Stimulated activated CD4-positive, alpha-beta T cell treated with anti-CD3 and anti-CD28 coated beads, Interleukin-1b, Interleukin-23, amount 100 ng/mL, for 48 hours (primary cell): ENCODE measurements at places on chromosomes 1 and 21.

DNA sequence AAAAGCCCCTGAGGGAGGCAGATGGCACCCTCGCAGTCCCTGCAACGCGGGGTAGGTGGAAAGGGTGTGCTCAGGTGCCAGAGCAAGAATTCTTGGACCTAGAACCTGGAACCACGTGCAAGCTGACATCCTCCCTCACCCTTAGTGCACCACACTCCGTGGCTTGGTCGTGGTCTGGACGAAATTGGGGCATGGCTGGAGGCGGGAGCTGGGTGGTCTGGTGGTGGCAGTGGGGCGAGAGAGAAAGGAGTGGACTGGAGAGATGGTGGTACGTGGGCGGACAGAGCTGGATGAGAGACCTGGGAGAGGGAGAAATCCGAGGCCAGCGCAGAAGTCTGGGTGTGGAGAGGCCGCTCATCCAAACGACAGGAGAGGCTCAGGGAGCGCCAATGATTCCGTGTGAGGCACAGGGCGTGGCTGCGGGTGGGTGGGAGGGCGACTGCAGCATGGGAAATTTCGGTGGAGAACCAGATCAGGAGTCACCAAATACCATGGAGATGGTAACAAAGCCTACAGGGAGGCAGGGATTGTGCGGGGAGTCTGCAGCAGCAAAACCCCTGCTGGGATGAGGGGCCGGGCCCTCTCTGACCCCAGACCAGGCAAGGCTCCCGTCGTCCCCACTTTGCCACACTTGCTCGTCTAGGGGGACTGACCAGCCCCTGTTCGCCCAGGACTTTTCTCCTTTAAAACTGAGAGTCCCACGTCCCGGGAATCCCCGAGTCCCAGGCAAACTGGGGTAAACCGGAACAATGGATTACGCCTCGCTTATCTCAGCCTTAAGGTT lies 31.9 kb downstream of the CDCP2 start:
- no peak for DNase-seq

DNA sequence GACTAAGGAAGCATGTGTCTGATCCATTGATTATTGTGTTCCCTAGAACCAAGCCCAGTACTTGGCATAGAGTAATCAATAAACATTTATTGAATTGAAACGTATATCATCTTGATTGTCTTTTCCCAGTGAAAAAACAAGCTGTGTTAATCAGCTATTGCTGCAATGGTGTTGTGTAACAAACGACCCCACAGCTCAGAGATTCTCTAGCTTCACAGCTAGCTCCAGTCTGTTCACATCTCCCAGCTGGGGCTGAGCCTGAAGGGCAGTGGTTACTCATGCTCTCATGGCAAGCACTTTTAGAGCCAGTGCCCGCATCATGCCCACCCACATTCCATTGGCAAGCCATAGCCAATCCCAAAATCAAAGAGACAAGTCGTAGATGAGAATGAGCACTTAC lies 237.4 kb upstream of the RAB4A start:
- DNase-seq, result no peak

GRCh38 chr1:246459221-246459620 lies 47.9 kb downstream of the SMYD3 start:
- no peak for DNase-seq

DNA sequence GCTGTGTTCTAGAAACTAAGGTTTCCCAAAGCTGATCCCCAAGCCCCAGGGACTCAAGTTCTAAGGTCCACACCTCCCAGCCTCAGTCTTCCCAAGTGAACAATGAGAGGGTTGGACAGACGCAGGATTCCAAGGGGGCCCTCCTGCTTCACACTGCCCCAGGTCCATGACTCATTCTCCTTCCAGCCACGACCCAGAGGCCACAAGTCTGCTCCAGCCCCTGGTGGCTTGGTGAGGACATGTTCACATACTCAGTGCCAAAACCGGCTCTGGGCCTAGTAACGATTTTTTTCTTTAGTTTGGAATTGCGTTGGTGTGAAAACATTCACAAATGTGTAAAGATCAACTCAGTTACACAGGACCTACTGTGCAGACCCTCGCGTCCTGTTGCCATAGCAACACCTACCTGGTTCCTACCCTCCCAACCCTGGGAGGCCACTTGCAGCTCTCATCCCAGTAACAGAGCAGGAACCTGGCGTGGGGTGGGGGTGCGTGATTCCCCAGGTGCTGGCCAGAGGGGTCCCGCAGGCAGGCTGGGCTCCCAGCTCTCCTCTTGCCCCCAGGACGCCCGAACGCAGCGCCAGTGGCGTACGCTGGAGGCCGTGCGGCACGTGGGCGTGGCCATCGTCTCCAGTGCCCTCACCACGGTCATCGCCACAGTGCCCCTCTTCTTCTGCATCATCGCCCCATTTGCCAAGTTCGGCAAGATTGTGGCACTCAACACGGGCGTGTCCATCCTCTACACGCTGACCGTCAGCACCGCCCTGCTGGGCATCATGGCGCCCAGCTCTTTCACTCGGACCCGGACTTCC lies 57.0 kb downstream of the DISP3 start:
- DNase-seq, result no peak

DNA sequence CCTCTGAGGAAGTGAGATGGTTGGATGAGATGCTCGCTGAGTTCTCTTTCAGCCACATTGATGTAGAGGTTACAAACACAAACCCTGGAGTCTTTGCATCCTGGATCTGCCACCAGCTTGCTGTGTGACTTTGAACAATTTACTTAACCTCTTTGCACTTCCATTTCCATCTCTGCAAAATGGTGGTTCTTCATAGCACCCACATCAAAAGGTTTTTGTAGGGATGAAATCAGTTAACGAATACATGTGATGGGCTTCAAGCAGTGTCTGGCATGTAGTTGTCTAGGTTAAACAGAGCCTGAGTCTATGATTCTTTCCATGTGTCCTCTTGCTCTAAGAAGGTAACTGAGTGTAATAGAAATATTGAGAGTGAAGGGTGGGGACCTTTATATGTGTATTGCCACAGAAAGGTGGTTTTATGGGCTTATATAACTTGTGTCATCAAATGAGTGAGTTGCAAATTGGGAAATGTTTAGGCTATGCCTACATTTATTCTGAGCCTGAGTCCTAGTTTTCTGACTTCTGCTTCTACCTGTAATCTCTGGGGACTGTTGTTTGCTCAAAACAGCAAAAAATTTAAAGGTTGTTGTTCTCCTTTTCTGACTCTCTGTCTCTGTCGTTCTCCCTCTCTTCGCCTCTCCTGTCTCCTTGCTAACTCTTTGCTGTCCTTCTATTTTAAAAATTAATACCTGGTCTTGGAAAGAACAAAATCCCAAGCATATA lies 27.3 kb upstream of the LRRN2 start:
- DNase-seq, result no peak

GRCh38 chr1:84330125-84330984 lies 28.8 kb downstream of the SAMD13 start:
- no peak for DNase-seq

DNA sequence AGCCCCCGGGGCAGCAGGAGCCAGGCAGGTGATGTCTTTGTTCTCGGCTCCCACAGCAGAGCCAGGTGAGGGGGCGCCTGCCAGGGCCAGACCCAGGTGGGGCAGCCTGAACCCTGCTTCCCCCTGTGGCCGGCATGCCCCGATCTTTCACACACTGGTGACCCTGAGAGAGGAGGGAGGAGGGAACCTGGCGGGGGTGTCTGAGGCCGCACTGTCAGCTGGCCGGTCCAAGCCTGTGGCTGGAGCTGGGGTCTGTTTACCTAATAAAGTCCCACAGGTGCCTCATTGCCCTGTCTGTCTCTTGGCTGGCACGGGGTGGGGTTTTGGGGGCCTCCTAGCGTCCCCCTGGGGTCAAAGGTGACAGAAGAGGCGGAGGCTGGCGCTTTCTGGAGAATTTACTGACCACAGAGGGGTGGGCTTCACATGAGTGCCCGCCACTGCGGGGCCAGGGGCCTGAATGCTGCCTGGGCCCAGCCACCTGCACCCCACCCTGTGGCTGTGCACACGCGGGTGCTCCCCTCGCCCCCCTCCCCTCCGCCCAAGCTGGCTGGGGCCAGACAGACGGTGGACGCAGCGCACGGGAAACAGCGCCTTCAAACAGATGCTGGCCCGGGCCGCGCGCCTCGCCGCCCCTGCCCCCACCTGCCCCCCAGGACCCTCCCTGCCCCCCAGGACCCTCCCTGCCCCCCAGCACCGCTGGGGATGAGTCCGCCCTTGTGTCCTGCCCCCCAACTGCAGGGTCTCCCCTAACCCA lies 5.8 kb downstream of the TMEM240 start:
- no peak for DNase-seq

DNA sequence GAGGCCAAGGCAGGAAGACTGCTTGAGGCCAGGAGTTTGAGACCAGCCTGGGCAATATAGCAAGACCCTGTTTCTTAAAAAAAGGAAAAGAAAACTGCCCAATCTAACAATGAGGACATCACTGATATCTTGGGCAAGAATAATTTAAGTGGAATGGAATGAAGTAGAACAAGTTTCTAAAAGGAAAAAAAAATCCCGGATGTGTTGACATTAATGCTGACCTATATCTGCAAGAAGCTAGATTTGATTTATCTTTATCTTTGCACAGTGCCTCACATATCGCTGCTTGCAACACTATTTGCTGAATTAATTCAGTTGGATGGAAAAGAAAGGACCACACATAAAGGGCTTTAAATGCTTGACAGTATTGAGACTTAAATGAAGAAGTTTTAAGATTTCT lies 27.8 kb downstream of the DIPK1A start:
- no peak for DNase-seq

DNA sequence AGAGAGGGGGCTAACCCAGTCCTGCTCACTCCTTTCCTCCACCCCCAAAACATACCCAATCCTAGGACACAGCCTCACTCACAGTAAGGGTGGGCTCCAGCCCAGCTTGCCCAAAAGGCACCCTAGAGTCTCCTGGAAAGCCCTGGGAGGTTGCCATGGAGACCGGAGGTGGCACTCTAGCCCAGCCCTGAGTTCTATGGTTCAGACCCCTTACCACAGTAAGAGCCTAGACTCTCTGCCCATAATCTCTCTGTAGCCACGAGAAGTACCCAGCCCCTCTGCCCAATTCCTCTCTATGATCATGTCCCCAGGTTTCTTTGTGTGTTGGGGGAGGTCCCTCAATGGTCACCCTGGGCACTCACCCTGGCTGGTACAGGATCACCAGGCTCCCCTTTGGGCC lies 14.4 kb downstream of the COL16A1 start:
- no peak for DNase-seq

DNA sequence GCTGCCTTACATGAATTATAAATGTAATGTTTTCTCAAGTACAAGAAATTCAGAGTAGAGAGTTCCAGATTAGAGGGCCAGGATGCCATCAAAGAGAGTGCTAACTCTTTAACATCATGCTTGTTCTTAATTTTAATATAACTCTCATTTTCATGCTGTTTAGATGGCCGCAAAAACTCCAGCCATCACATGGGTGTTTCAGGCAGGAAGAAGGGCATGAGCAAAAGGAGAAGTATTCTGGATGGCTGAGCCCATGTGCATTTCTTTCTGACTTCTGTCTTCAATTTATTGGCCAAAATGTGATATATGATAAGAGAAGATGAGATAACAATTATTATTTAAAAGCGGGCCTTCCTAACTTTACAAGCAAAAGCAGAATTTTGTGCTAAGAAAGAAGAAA lies 1328.6 kb downstream of the MRPL39 start:
- no peak for DNase-seq

- no peak for DNase-seq
These were observed 61.0 kb downstream of the B3GALT5 start for GRCh38 chr21:39673736-39674135.

DNA sequence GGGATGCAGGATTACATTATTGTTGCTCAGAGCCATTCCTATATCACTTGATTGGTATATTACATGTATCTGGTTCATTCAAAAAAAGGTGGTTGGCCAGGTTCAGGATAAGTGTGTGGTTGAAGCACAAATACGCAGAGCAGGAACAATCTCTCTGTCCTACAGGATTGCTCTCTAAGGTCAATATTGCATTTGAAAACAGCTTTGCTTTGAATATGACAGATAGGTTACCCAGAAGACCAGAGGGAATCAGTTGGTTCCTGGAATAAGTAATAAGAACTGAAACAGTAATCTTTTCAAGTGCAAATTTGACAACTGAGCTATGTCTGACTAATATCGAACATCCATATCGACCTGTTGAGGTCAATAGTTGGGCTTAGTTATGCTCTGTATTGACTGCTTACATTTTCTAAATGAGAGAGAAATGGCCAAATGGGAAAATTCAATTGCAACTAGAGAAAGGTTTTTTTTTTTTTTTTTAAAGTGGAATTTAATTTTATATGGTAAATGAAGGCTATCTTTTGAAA lies 176.8 kb downstream of the ATP6V1G3 start:
- DNase-seq, result no peak

DNA sequence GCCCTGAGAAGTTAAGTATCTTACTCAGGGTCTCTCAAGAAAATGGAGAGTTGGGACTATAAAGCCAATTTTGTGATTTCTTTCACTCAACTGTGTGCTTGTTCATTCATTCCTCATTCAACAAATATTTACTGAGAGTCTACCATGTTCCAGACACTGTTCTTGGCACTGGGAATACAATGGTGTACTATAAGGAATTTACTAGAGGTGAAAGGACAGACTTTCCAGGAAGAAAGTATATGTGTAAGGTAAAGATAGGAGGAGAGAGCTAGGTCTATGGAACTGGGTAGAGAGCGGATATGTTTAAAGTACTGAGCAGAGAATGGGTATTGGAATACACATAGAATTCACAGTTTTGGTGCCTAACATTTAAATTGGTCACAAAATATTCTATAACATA lies 42.3 kb downstream of the ZNHIT6 start:
- DNase-seq, result no peak

DNA sequence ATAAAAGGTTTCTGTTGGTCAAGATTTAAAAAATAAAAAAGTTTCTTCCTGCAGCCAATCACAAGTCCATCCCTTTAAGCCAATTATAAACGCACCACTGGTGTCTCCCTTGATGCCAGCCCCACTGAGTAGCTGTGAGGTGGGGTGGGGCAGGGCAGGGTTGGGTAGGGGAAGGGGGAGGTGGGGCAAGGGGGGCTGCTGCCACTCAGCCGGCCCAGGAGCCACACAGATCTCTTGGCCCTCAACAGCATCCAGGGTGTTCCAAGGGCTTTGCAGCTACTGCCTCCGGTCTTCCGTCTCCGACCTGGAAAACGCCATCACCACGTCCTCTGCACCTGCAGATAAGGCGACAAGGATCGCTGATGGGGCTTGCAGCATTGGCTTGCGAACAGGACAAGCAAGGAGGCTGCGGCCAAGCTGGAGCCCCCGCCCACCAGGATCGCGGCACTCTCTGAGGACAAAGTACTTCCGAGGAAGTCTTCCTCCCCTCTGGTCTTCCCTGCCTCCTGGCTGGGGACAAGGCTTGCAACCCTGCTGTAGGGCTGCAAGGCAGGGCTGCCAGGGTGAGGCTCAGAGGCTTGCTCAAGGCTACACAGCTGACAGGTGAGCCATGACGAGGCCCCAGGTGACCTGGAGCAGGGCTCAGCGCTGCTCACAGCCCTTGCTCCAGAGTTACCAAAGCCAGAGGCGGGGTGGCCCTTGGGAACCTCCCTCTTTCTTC lies 26.8 kb upstream of the CLSTN1 start:
- no peak for DNase-seq

GRCh38 chr1:29756901-29757725 lies 520.8 kb downstream of the PTPRU start:
- no peak for DNase-seq
